ENCODE measurements at places on chromosomes 7 and 10. TPM values are rescaled to one million over a fixed set of nuclear protein-coding genes. Genes with fewer than 3 reads are reported as not detected.

PSMC2 gene
- 184 TPM for total RNA-seq

CCDC126 gene
- 12.3 TPM for total RNA-seq

GPR26 gene
- not detected for total RNA-seq

SPDYE2B gene
- not detected for total RNA-seq

ENO4 gene
- total RNA-seq: 0.29 TPM

TCF7L2 gene
- total RNA-seq: 10.6 TPM

MMP21 gene
- total RNA-seq: not detected

TAS2R3 gene
- total RNA-seq: 3.2 TPM

OR2A1 gene
- 0.36 TPM for total RNA-seq

VPS37D gene
- total RNA-seq: 5.9 TPM

All from osteoblast (primary cell).